DMS79 (cell line): ENCODE measurements at places on chromosomes 4 and X.

- DNase-seq, result no peak
These were observed 79.8 kb downstream of the FUNDC1 start for GRCh38 chrX:44462850-44463249.

- DNase-seq, result no peak
These were observed 1.2 kb upstream of the TMSB4X start for GRCh38 chrX:12973561-12974304.

DNA sequence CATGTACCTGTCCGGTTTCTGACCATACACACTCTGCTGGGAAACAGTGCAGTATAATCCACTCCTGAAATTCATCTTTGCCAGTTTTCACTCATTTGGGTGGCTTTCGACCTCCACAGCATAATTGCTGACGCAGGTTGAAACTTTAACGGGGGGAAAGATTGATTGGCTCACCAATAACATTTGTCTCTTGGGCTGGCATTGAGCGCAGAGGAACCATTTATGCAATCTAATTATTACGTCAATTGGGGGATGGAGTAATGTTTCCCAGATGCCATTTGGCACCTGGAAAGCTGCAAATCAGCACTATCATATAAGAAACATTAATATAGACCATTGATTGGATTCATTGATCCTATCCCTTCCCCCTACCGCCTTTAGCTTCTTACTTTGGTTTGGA lies 24.1 kb upstream of the ARHGAP36 start:
- no peak for DNase-seq

DNA sequence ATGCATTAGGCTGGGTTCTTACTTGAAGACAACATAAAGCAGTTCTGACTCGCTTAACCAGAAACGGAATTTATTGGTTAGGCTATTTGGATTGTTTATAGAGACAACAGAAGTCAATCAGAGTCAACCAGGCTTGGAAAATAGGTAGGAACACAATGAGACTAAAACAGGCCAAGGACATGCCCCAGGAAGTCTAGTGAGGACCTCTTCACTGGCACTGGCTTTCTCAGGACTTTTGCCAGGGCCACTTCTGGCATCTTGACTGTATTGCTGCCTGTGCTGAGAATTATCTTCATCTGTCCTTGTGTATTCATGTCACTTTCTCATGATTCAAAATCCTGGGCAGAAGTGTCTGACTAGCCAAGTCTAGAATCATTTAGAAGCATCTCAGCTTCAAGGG lies 19.6 kb downstream of the PGAM4 start:
- DNase-seq, result no peak

- no peak for DNase-seq
These were observed 905.1 kb upstream of the SLIT2 start for GRCh38 chr4:19346636-19347035.

DNA sequence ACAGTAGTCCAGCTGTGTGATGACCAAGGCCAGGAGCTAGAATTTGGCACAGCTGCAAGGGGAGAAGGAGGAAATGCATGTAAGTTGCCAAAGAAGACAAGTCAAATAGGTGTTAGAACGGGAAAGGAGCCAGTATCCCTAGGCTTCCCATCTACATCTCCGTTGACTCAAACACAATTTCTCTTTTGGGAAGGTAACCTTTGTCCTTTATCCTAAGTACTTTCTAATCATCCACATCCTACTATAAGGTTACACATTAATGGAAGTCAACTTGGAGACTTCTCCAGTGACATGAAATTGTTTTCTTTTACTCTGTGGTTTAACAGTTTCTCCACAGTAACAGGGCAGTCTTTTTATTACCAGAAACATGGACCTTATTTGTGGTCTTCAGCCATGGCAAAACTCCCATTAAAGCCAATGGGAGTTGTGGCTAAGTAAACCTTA lies 620.0 kb downstream of the ANKRD50 start:
- DNase-seq, result no peak

DNA sequence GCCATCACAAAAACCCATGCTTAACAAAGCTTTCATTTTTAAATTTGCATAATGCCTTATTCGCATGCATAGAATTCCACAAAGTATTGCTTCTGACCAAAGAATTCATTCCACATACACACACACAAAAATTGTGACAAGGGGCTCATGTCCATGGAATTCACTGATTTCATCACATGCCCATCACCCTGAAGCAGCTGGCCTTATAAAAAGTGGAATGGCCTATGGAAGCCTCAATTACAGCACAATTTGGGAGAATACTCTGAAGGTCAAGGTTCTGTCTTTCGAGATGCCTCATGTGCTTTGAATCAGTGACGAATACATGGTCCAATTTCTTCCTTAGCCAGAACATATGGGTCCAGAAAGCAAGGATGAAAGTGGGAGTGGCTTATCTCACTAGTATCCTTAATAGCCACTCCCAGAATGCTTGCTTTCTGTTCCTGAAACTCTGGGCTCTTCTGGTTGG lies 165.7 kb downstream of the KDR start:
- no peak for DNase-seq

- DNase-seq, result no peak
These were observed 52.5 kb upstream of the RPL34 start for GRCh38 chr4:108567831-108568230.

DNA sequence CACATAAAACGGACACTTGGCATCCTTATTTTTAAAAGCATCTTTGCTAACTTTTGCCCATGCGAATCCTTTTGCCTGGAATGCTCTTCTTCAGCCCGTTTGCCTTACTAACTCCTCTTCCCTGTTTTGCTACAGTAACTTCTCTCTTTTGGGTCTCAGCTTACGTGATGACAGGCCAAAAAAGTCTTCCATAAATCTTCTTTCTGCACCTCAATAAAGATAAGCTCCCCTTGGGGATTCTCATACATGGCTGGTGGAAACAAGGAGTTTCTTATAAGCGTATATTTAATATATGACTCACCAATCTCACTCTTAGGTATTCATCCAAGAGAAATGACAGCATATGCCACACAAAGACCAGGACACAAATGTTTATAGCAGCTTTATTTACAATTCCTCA lies 192.7 kb downstream of the RCHY1 start:
- DNase-seq, result no peak

DNA sequence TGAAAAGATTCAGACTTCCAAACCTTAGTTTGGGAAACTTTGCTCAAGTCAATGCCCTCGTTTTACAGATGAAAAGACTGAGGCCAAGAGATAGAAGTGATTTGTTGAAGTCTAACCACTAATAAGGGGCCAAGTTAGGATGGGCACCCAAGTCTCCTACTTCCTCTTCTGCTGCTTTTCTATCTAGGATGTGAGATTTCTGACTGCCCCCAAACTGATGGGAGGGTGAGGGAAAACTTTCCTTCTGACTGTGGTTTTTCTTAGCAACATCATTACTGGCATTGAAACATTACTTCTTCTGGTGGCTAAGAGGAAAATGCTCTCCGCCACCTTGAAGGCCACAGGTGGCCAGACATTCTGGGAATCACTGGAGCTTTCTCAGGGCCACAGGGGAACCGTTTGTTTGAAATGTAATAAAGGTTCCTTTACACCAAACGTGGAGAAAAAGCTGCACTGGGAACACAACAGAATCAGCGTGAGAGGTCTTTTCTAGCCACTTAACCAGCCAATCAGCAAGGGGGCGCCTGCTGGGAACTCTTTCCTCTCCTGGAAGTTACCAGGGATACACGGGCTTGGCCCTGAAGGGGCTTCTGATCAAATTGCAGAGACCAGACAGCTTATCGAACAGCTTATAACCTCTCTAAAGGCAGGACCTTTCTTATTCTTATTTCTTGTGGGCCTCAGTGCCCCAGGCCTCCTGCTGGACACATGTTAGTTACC lies 115.9 kb upstream of the TEX13D start:
- DNase-seq, result no peak

- no peak for DNase-seq
These were observed 314.5 kb downstream of the GPAT3 start for GRCh38 chr4:83850435-83850834.

GRCh38 chrX:51837921-51838320 lies 55.5 kb upstream of the MAGED1 start:
- peak; percentile 10 for DNase-seq

DNA sequence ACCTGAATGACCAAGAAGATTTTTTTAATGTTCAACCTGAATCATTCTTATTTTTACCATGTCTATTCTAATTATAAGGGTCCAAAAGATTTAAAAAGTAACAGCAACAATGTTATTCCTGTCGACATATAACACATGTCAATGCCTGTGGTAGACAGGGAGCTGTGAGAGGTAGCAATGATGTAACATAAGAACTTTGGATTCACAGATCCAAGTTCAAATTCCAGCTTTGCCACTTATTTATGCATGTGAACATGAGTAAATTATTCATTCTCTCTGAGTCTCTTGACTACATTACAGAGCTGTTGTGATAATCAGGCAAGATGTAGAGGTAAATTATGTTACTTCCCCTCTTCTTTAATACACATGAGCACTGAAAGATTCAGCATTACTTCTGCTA lies 54.5 kb downstream of the KLHL8 start:
- DNase-seq, result no peak

DNA sequence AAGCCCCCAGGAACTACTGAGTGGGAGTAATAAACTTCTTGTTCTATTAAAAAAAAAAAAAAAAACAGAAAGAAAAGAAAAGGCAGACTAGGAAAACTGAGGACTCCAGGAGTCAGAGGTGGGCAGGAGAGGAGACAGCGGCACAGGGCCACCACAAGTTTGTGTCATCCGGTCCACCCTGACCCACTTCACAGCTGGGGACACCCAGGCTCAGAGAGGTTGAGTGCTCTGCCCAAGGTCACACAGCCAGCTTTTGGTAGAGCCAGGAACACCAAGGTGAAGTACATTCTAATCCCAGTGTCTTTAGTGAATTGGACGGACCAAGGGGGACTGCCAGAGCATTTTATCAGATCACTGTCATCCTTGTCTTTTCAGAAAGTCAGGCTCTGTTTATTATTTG lies 16.4 kb upstream of the ABLIM2 start:
- no peak for DNase-seq

DNA sequence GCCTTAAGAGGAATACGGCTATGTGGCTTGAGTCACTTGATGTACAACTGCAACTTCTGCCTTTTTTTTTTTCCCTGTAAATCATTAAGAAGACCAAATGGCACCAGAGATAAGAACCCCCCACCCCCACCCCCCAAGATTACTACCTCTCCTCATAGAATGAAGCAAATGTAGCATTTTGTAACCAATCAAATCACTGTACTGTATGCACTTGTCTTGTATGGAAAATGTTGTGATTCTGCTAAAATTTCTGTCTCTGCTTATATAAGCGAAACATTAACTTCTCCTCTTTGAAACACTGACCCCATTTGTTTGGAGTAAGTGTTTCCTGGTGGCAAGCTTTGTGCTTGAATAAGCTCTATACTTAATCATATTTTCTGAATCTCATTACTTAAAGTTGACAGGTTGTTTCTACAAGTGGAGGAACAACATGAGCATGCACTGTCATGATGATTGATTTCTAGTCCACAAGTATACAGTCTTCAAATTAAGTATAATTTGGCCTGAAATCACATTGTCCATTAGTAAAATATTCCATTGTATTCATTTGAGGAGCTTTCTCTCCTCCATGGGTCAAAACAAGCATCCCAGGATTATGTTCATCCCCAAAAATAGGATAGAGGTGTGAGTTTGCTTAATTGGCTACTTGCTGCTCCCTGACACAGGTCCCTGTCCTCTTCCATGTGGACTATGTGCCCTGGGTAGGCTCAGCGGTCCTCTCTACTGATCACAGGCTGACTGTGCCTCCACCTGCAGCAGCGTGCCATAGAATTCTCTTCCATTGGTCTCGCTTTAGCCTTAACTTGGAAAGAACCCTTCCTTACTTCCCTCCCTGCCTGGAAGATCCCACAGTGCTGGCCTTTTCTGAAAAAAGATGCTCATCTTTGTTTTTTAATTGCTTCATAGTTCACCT lies 104.0 kb upstream of the BMP2K start:
- DNase-seq, result no peak

GRCh38 chr4:37781131-37781455 lies 45.4 kb upstream of the PGM2 start:
- no peak for DNase-seq

DNA sequence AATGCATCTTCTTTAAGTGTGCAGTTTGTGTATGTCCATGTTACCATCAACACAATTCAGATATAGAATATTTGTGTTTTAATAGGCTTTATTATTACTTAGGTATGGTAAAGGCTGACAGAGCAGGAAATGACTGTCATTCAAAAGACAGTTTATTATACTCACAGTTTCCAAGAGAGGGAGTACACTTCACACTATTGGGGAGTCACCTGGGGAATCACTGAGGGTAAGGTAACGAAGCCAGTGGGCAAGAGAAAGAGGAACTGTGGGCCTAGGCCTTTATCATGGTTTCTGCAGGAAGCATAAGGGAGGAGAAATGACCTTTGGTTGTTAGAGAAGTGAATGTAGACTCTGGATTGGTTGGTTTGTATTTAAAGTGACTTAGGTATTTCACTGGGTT lies 235.1 kb upstream of the HCCS start:
- DNase-seq, result no peak

DNA sequence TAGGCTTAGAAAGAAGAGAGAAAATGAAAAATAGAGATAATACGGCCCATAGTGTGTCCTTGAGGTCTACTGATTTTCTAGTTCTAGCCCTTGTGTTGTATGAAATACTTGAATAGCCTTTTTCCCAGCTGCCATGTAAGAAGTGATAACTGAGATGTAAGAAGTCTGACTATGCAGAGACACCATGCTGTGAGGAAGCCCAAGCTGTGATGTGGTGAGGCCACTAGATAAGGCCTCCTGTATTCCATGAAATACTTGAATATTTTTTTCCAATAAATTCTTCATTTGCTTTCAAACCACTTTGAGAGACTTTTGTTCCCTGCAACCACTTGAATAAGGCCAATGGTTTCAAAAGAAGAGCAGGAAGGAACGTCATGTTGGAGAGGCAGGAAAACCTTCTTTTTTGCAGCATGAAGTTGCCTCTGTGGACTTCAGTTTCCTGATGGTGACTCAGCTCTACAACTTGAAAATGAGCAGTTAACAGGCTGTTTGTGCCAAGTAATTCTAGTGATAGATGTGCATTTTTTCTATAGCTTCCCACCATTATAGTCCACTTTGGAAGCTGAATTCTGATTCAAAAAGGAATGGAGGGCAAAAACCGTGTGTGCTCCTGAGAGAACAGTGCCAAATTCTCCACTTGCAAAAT lies 25.5 kb upstream of the FAM9C start:
- no peak for DNase-seq

GRCh38 chr4:108169664-108170063 lies 932 bp upstream of the LEF1 start:
- no peak for DNase-seq

DNA sequence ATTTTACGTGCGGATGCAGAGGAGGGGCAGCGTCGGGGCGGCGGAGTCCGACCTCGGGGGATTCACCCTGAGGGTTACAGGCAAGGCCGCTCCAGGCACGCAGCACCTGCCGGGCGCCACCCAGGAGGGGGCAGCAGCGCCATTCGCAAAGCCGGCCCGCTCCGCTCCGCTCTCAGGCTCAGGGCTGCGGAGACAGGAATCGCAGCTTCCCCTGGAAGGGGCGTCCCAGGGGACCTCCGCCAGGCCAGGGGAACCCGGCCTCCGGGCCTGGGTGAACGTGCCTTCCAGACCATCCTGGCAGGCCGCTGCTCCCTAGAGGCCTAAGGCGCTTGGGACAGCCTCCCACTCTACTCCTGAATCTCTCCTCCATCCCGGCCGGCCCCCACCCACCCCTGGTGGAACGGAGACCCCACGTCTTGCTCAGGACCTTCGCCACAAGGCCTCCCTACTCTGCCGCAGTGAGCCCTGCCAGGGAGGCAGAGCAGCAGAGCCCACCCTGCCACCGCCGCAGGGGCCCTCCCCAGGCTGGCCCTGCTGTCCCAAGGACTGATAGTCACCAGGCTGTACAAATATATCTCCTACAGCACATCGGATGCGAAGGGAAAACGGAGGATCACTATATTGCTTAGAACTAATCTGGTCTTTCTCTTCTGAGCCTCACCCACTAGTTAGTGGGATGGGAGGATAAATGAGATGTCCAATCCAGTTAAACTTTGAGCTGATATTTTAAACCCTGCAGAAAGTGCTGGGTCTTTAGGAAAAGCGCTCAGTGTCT lies 115.0 kb downstream of the SMIM20 start:
- no peak for DNase-seq
